ENCODE measurements at places on chromosomes 12 and 14.

DNA sequence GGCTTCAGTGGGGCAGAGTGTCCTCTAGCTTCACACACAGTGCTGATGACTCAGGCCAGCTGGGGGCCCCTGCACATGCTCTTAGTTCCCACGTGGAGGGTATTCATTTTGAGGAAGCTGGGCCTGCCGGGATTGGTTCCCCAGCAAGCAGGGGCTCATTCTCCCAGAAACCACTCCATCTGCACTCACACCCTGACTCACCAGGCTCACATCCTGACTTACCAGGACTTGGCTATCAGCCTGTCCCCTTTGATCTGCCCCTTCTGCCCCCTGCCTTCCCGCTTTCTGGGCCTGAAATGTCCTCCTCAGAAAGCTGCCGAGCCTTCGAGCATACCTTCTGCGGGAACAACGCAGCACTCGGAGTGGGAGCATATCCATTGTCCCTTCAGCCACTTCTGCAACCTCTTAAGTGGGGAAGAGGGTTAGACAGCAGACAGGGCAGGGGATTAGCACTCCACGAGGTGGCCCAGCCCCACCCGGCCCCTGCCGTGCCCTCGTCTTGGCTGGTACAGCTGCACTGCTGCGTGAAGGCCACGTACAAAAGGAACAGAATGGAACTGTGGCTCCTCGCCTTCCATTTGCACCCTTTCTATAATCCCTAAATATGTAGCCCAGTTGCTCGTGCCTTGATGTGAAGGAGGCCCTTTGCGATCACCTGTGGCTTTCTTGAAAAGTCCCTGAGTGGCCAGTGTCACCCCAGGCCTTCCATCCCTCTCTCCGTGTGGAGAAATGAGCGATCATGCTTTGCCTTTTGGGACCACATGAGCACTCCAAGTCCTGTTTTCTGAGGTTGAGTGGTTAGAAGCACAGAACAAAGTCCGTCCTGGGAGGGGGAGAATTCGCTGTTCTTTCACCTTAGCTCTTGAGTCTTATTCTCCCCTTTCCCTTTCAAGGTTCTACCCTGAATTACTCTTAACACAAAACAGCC lies 26.1 kb downstream of the TPCN1 start:
- DNase-seq = no peak

DNA sequence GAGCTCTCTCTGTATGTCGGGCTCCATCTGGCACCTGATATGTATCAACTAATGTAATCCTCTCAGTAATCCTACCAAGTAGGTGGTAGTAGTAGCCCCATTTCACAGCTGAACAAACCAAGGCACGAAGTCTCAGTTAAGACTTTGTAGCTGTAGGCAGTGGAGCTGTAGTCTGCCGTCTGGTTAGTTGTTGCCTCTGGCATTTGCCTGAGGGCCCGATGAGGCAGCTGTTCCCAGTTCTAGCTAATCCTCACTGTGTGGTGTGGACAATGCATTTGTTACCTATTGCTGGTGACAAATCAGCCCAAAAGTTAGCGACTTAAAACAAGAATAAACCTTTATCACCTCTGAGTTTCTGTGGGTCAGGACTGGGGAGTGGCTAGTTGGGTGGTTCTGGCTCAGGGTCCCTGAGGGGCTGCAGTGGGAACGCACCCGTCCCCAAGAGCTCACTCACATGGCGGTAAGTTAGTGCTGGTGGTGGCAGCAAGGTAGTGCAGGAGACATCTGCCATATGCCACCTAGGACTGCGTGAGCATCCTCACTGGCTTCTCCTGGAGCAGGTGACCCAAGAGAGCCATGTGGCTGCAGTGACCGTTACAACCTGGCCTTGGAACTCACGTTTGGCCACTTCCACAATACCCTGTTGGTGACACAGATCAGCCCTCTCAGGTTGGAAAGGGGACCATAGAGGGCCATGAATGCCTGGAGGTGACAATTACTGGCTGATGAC lies 5.6 kb downstream of the AACS start:
- no peak for DNase-seq

GRCh38 chr12:42486407-42486806 lies 103.1 kb downstream of the PRICKLE1 start:
- DNase-seq = no peak

GRCh38 chr14:53368066-53368465 lies 214.9 kb upstream of the DDHD1 start:
- no peak for DNase-seq

DNA sequence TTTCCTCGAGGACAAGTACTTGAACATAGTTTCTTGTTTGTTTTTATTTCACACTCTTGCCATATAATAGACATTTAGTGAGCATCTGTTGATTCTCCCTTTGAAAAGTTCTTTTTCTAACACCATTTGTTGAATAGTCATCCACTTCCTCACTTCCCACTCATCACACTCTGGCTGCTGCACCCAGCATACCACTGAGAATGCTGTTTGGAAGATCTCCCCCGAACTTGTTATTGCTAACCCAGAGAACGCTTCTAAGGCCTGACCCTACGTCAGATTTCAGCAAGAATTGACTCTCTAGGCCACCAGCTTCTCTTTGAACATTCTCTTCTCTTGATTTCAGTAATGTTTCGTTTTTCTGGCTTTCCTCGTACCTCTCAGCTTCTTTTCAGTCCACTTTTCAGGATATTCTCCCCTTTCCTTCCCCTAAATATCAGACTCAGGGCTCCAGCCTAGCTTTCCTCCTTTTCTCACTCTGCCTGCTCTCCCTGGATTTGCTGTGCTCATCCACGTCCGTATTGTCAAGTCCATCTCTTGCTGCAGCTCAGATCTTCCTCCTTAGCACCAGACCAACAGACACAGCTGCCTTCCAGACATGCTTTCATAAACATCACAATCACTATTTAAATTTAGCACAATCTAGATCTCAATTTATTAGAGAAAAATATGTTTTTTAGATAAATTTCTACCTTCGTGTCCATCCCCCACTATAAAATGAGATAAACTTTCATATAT lies 94.0 kb upstream of the SLC38A4 start:
- DNase-seq = no peak

DNA sequence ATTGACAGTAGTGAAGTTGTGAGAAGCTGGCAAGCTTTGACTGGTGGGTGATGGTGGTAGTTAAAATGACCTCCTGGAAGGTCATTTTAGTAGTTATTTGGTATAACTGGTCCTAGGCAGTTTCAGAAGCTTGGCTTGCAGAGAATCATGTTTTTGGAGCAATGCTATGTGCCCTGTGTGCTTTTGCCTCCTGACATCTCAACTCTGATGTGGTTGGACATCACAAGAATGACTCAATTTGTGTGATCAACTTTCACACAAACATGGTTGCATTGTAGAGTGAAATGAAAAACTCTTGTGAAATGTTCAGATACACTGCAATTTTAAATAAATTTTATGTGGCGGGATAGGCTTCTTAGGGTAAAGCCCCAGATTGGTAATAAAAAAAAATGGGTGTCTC lies 8.3 kb upstream of the ABCD2 start:
- DNase-seq = no peak

GRCh38 chr12:105706973-105707334 lies 376.5 kb downstream of the C12orf75 start:
- no peak for DNase-seq

GRCh38 chr12:1911598-1912575 lies 6.6 kb downstream of the CACNA2D4 start:
- no peak for DNase-seq

DNA sequence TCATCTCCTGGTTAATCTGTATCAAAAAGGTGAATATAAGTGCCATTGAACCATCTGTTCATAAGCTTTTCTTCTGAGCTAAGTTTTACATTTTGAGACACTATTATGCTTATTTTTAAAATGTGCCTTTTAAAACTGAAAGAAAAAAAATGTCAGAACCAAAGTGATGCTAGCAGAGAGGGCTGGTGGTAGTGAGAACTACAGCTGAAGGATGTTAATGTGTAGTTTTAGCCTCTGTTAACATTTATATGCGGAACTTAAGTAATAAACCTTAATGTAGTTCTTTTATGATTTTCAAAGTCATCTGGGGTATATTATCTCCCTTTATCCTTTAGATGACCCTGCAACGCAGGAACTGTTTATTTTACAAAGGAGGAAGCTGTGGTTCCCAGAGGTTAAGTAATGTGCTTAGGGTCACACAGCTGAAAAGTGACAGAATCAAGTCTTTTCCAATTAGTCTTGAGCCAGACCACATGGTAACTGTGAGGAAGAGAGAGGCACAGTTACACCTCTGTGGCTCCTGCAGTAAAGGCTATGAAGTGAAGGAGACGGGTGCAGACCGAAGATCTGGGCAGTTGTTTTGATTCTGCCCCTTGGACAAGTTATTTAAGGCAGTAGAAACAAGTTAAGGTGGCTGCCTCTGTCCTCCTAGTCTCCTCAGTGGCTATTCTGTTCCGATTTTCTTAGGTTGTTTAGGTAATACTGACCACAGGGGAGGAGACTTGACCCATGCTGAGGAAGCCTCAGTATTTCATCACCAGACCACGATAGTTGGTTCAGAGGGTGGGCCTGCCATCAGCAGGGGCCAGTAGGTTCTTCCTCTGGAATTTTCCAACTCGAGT lies 23.9 kb downstream of the GNG2 start:
- no peak for DNase-seq

DNA sequence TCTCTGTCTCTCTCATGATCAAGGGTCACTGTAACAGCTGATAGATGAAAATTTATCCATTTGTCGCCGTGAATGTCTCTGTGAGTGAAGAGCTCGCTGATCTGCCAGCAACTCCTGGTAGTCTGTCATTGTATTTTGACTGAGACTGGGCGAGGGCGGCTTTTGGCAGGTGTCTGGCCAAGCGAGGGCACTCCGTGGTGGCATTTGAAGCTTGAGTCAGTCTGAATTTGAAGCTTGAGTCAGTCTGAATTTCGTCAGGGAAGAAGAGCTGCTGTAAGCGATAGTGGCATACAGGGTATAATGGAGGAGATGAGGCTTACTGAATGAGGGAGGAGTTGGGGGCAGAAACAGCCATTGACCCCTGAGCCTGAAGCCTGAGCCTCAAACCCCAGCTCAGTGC lies 56.8 kb upstream of the FAM181A start:
- DNase-seq = no peak

- DNase-seq = no peak
Observed at GRCh38 chr14:105271224-105271890, 23.0 kb downstream of the BTBD6 start.

- no peak for DNase-seq
Observed at GRCh38 chr14:94048691-94049624, 22.8 kb downstream of the OTUB2 start.

GRCh38 chr12:16726879-16727278 lies 120.9 kb upstream of the LMO3 start:
- DNase-seq = no peak

DNA sequence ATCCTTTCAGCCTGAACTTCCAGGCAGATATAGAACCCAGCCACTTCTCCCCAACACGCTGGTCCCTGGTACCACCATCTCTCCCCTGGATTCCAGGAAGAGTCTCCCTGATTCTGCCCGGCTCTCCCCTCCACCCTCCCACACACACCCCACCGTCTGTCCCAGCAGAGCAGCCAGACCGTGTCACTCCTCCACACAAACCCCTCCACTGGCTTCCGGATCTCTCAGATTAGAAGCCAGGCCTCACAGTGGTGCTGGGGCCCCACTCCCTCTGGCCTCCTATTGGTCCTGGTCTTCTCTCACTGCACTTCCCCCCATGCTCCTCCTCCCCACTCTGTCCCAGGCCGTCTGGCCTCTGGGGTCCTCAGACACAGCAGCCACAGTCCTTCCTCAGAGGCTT lies 52.4 kb upstream of the CDKN3 start:
- DNase-seq = no peak

DNA sequence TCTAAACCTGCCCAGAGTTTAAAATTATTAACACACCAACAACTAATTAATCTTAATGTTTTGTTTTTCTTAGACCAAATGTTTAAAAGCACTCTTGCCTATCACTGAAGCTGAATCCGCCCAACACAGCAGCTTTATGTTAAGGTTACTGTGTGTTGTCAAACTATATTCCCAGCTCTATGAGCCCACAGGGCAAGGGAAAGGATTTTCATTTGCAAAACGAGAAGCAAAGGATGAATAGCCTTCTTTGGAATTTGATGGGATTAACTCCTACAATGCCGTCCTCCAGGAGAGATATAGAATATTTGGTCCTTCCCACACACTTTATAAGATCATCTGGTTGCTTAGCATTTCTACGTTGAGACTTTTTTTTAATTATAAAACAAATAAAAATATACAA lies 43.7 kb downstream of the DUSP16 start:
- DNase-seq = no peak

DNA sequence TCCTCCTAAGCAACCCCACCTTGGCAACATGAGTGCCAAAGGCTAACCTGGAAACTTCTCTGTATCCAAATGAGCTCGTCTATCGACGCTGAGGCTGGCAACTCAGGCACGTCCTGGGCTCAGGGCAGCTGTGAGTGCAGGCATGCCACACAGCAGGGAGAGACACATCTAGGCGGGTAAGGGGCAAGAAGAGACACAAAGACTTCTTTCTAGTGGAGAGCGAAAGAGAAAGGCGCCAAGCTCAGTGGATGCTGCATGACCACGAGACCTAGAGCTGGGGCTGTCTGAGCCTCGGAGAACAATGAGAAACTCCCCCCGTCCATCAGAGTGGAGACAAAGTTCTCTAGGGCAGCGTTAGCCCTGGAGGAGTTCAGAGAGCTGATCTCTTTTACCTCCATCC lies 170.4 kb downstream of the CALM1 start:
- DNase-seq = no peak

GRCh38 chr12:116709768-116710167 lies 28.1 kb downstream of the SPRING1 start:
- DNase-seq = no peak

- DNase-seq = no peak
Observed at GRCh38 chr12:52043386-52044212, 7.6 kb upstream of the NR4A1 start.

GRCh38 chr12:3681595-3682061 lies 71.3 kb downstream of the CRACR2A start:
- DNase-seq = no peak

DNA sequence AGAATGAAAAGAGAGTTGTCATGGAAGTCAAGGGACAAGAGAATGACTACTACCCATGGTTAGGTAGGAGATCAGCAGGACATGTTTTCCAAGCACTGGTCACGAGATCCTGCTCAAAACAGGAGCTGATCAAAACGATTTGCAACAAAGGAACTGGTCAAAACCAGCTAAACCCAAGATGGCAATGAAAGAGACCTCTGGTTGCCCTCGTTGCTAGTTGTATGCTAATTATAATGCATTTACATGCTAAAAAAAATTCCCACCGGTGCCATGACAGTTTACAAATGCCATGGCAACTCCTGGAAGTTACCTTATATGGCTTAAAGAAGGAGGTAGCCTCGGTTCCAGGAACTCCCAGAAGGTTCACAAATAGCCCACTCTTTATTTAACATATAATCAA lies 95.0 kb upstream of the OTX2 start:
- no peak for DNase-seq

- DNase-seq = no peak
Observed at GRCh38 chr14:74526854-74527585, 33.5 kb downstream of the ISCA2 start.

GRCh38 chr14:35480119-35480769 lies 53.7 kb upstream of the INSM2 start:
- DNase-seq = no peak
